ENCODE measurements at places on chromosomes 3 and 15.

- no peak for DNase-seq
These were observed 103.8 kb upstream of the MME start for GRCh38 chr3:154976072-154976983.

DNA sequence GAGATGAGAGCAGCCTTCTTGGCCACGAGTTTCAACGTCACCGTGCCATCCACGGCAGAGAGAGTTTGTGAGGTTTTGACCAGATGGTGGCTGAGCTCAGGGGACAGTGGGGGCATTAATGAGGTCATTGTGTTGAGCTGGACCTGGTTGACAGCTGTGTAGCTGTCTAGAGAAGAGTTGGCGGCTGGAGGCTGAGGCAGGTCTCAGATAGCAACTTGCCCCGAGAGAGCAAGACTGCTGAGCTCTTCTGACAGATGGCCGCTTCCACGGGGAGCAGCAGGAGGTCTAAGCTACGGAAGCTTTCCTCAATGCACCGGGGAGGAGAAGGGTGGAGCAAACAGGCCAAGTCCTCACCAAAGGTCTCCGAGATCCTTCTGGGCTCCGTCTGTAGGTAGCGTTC, 44.8 kb upstream of the EIF5A2 start:
- no peak for DNase-seq

GRCh38 chr3:129346695-129347457, 68.2 kb downstream of the HMCES start:
- DNase-seq: peak; percentile 33

DNA sequence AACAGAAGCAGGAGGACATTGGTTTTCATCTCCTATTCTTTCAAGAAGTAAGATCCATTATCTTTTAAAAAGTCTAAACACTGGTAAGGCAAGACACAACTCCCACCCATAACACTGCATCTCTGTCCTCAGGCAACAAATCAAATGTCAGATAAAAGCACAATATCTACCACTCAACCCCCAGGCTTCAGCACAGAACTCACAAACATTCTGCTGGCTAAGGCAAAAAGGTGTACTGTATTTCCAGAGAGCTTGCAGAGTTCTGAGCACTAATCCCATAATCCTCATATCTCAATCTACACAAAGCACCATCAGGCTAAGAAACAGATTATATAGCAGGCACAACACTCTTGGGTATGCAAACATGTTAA, 20.9 kb downstream of the RAF1 start:
- DNase-seq: no peak

DNA sequence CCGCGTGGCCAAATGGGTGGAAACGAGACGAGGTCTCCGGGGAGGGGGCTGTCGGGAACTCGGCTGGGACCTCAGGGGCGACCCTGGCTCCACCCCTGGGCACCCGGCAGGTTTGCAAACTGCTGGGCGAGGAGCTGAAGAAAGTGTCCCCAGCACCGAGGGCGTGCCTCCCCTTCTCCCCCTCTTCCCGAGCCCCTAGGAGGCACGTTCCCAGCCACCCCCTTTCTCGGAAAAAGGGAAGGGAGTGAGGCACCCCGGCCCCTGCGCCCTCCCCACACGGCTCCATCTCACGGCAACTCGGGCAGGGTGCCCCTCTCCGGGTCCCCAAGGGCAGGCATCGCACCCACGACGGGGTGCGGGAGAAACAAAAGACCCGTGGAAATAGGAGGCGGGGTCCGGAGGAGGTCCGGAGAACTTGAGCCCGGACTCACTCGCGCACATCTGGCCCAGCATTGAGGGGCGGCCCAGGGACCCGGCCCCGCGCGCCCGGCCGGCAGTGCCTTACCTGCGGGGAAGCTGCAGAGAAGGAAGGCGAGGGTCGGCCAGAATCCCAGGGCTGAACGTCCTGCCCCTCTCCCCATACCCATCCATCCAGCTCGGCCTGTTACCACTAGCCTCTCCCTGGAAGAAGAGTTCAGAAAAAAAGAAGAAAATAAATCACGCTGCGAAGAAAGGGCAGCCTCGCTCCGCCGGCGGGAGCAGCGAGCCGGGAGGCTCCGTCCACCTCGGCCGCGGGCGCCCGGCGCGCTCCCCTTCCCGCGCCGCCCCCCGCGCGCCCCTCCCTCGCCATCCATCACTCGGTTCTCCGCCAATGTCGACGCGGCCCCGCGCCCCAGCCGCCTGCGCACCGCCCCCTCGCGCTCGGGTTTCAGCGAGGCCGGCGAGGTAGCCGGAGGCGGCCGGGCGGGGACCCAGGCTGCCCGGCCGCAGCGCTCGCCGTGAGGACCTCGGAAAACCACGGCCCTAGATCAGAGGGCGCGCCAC, 16.3 kb downstream of the RGMA start:
- DNase-seq: no peak

DNA sequence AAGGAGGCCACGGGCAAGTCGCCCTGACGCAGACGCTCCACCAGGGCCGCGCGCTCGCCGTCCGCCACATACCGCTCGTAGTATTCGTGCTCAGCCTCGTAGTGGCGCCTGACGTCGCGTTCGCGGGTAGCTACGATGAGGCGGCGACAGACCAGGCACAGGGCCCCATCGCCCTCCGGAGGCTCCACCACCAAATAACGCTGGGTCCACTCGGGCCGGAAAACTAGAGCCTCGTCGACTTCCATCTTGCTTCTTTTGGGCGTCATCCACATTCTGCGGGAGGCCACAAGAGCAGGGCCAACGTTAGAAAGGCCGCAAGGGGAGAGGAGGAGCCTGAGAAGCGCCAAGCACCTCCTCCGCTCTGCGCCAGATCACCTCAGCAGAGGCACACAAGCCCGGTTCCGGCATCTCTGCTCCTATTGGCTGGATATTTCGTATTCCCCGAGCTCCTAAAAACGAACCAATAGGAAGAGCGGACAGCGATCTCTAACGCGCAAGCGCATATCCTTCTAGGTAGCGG, at the start of gene EPM2AIP1:
TSS of gene EPM2AIP1 (minus strand) at position 326 of the 520 bp plus-strand sequence. CDS start at position 272, 54 bp downstream.
- peak; percentile 100 for DNase-seq

DNA sequence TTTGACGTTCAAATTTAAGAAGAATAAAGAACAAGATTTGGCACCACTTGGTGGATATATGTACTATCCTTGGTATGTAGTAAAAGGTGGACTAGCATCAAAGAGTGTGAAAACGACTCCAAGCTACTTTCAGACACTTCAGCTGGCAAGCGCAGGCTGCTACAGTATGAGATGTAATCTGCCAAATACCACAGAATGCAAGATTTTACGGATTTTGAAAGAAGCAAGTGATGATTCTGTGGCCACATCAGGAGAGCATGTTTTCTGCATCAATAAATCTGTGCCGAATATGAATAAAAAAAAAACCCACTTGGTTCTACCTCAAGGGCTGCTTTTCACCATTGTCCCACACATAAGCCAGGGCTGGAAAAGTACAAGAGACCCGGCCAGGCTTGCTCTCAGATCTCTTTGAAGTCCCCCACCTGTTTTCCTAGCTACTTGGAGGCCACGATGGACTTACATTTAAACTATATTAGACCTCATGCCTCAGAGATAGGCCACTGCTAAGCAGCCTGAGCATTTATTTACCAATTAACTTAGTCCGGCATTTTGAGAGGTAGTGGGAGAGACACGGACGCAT, 37.4 kb downstream of the MYO1E start:
- DNase-seq: no peak

GRCh38 chr3:37542772-37543449, 318.8 kb upstream of the CTDSPL start:
- no peak for DNase-seq

DNA sequence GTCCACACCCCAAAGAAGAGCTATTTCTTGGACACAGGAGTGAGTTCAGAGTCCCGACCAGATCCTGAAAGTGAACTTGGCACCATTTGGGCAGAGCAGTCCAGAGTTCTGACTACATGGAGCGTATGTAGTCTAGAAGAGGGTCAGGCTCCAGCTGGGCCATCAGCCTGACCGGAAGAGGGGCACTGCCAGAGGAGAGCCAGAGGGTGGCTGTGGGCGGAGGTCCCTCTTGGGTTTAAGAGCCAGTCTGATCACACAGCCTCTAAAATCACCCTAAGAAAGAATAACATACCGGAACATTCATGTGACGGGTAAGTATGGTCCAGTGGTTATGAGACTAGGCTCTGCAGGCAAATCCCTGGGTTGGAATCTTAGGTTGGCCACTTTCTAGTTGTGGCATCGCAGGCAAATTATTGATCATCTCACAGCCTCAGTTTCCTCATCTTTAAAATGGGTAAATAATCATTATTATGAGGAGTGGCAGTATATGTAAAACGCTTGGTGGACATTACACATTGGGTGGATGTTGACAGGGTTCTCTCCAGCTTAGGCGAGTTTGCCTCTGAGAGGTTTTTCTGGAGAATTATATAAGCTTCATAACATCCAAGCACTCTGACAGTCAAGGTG, 2.1 kb upstream of the RAP2B start:
- DNase-seq: no peak

DNA sequence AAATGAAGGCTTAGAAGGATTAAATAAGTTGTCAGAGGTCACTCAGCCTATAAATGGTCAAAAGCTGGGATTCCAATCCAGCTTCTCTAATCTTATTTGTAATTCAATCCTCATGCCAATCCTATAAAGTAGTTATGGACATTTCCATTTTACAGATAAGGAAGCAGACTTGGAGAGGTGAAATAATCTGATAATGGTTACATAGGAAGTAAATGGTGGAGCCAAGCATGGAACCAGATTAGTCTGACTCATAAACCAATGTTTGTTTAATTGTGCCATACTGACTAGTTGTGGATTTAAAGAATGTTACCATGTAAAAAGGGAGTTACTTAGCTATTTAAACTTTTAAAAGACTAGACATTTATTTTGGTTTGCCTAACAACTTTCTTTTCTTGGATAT, 59.7 kb downstream of the KCNAB1 start:
- no peak for DNase-seq

DNA sequence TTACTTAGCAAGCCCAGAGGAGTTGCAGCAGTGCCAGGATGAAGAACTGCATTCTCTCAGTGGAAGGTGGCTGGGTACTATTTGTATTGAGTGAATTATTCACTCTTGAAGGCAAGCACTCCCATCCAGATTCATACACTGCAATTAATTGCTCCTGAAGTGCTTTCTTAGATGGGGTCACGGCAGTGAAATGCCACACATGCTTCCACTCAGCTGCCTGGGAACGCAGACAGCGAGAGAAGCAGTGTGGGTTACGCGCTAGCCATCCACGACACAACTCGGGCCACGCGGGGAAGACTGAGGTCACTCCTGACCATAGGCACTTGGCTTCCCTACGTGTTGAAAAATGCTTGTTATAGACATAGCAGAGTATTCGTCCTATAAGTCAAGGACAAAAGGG, 30.8 kb upstream of the LMCD1 start:
- no peak for DNase-seq

DNA sequence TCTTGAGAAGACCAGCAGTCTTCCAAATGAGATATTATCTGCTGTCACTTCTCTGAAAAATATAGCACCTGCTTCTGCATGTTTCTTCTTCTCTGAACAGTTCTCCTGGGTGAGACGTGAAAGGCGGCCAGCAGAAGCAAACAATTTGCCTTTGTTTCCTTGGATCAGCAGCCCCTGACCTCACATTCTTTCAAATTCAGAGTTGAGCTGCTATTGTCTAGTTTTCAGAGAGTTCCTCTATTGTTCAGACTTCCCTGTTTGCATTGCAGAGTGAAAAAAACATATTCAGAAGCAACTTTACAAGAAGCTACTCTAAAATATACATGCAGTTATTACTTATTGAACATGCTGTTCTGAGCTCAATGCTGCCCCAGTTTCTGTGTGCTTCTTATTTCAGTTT, 653.6 kb downstream of the NAALADL2 start:
- DNase-seq: no peak

Measured in inflammatory macrophage treated with lipopolysaccharide for 1 hour (primary cell).